ENCODE measurements at places on chromosomes 12 and 14.

GRCh38 chr14:88327497-88327896, 4.4 kb upstream of the KCNK10 start:
- no peak for DNase-seq

GRCh38 chr12:120460157-120460556, 9.4 kb downstream of the SRSF9 start:
- no peak for DNase-seq

GRCh38 chr12:114913871-114914801, 230.2 kb upstream of the TBX3 start:
- DNase-seq = no peak

DNA sequence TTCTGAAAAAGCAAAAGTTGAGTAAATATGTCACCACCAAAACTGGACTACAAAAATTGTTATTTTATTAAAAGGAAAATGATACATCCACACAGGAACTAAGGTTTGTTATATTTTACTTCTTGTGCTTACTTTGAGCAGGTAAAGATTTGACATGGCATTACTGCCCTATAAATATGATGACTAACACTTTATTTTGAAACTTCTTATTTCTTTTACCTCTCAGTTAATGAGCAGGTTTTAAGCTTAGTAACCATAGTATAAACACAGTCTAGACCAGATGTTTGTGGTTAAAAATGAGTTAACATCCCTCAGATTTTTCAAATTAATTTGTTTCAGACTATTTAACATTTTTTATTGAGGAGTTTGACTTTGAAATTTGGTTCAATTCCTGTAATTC, 862.5 kb upstream of the USP15 start:
- no peak for DNase-seq

- DNase-seq = no peak
Observed at GRCh38 chr12:79818856-79819255, 116.0 kb downstream of the PPP1R12A start.

- DNase-seq = peak; percentile 6
Observed at GRCh38 chr14:99945732-99946651, 119.2 kb upstream of the EVL start.

DNA sequence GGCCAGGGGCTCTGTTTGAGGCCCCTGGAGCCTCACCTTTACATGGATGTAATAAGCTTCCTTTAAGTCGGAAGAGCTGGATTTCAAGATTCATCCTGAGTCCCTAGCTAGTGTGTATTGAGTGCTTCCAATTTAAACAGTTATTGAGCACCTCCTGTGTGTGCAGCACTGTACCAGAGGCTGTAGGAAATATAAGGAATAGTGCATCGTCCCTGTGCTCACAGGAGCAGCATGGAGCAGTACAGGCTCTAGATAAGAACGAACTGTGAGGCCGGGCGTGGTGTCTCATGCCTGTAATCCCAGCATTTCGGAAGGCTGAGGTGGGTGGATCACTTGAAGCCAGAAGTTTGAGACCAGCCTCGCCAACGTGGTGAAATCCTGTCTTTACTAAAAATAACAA, 65.8 kb upstream of the METAP2 start:
- no peak for DNase-seq

- DNase-seq = no peak
Observed at GRCh38 chr12:2389079-2389790, 336.4 kb downstream of the CACNA1C start.

DNA sequence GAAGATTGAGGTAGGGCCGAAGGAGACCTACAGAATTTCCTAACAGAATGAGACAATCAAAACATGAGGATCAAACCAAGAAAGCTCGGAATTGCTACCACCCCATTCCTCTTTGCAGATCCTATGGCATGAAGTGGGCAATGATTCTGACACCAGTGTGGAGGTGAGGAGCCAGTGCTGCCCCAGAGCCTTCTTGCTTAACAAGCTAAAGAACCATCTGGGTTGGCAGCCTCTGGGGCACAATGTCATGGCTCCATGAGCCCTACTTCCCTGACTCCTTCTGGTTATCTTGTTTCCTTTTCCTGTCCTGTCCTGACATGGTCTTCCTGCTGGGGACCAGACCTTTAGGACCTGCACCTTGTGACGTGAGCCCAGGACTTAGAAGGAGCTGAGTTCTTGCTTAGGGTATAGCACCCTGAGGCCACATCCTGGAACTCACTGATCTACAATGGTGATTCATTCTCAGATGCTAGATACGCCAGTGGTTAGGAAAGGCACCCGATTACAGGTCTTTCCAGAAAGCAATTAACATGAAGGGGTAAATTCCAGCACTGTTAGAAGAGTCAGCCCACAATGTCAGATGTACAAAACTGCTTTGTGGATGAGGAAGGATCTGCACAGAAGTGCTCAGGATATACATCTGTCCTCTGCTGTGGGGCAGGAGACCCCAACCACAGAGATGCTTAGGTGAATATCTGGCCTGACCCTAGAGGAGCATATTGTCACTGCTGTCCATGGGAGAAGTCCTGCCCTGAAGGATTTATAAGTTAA, 324.2 kb downstream of the ZFP36L1 start:
- peak; percentile 44 for DNase-seq

DNA sequence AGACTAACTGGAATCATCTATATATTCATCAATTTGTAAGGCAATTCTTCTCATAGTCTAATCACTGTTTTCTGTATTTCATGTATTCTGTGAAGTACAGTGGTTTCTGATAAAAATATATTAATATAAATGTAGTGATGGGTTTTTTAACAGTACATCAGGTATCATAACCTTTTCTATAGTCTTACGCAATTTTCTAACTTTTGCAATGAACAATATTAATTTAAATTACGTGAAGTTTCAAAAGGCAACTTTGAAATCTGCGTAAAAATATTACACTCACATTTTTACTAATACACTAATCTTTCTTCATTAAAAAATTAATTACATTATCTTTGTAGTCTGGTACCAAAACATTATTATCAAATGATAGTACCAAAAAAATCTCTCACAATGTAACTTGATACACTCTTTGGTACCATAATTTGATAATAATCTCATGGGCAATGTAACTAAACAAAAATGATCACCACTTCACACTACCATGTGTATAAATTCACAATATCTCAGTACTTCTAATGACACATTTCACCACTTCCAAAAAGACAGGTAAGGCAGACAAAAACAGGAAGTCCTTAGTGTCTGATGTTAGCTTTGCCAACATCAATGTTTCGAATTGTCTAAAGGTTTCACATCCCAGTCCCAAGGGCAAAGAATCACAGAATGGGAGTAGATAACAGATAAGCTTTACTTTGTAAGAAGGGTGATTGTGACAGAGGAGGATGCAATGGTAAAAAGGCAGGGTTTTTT, 8.7 kb downstream of the DNAI7 start:
- DNase-seq = peak; percentile 50

- no peak for DNase-seq
Observed at GRCh38 chr12:8816448-8817050, 5.9 kb upstream of the A2ML1 start.

DNA sequence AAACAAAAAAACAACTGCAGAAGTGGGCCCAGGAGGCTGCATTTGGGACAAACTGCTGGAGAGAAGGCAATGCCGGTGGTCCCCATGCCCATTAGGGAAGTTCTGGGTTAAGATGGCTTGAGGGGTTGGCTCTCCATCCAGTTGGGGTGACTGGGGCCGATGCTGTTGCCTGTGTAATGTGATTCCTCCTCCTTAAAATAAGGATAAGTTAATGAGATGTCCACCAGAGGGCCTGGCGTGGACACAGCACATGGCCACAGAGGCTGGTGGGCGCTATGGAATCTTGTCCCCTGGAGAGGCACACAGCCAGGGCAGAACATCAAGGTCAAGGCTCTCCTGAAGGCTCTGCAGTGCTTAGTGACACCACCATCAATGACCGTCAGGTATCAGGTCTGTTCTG, 1.0 kb upstream of the TESC start:
- no peak for DNase-seq

DNA sequence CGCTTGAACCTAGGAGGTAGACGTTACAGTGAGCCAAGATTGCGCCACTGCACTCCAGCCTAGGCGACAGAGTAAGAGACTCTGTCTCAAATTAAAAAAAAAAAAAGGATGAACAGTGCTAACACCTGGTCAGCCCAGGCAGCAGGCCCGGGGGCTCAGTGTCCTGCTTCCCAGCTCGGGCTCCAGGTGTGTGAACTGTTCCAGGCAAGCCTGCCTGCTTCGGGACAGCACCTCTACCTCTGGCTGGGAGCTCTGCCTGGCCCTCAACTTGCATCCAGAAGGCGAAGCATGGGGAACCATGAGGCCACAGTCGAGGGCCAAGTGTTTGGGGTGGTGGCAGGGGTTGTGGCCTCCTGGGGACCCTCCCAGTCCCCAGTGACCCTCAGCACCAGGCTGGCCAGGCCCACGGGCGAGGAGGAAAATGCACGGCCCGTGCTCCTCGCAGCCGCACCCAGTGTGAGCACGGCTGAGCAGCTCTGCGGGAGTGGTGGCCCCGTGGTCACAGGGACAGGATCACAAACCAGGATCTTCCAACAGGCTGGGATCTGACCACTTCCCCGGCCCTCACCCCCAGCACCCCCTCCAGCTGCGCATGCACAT, 15.5 kb downstream of the CDCA4 start:
- DNase-seq = no peak

DNA sequence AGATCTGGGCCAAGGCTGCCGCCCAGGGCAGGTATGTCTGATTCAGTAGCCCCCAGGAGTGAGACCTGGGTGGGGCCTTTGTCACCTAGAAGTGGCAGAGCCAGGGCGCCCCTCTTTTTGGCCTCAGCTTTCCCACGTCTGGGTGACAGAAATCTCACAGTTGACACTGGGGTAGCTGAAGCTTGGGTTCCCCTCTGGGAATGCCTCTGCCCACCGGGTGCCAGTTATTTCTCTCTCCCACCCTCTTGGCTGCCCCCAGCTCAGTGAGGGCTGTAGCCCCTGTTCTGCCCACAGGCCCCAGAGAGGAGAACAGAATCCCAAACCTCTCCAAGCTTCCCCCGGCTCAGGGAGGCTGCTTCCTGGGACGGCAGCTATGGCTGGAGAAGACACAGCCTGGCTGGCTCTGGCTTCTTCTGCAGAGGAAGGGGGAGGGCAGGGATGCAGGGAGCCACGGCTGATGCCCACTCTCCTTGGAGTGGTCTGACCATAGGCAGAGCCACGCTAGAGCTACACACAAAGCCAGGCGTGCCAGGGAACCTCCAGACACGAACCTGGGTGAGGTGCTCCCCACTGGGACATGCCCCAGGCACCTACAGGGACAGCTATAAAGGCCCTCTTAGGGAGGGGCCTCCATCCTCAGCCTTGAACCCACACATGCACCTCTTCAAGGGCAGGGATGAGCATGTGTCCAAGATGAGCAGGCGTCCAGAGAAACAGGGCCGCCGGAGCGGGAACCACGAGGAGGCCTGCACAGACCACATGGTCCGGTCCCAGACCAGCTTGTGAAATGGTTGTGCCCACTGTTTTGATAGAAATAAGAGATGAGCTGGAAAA, 51.7 kb downstream of the BEGAIN start:
- DNase-seq = no peak

- DNase-seq = no peak
Observed at GRCh38 chr12:94055528-94055927, 92.8 kb upstream of the PLXNC1 start.

- no peak for DNase-seq
Observed at GRCh38 chr14:60506985-60507829, 1.7 kb upstream of the SIX6 start.

- no peak for DNase-seq
Observed at GRCh38 chr14:103746701-103747100, 31.1 kb downstream of the ZFYVE21 start.

- no peak for DNase-seq
Observed at GRCh38 chr14:73266317-73266716, 29.0 kb downstream of the PAPLN start.

DNA sequence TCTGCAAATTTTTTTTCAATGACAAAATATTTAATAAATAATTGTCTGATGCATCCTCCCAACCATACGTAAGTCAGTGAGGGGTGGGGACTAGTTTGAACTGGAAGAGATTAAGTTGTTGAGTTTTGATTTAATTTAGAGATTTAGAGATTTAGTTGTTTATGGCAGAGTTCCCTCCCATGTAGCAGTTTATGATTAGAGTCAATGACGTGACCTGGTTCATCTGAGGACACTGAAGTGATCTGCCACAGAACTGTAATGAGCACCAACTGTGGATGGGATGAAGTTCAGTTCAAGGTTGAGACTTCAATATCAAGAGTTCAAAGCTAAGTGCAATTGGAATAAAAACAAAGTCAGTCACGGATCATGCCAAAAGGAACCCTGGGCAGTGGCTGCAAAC, 609.3 kb downstream of the NOVA1 start:
- DNase-seq = no peak

GRCh38 chr12:22101749-22102243, 55.8 kb downstream of the CMAS start:
- peak; percentile 15 for DNase-seq

GRCh38 chr12:108182096-108182495, 53.0 kb downstream of the WSCD2 start:
- no peak for DNase-seq

- DNase-seq = no peak
Observed at GRCh38 chr12:104535369-104535768, 78.6 kb downstream of the CHST11 start.

GRCh38 chr12:132363661-132364347, 34.4 kb upstream of the GALNT9 start:
- no peak for DNase-seq

DNA sequence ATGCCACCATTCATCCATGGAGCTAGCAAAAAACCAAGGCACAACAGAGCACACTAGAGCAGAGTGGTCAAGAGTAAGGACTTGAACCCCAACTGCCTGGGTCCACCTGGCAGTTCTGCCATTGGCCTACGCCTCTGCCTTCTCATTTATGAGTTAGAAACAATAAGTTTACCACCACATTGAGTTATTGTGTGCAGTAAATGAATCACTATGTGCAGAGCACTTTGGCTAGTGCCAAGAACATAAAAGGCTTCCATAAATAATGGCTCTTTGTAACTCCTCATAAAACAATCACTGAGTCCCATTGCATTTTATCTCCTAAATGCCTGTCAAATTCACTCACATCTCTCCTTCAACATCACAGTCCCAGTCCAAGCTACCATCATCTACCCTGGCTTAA, 86.3 kb downstream of the OTX2 start:
- no peak for DNase-seq

DNA sequence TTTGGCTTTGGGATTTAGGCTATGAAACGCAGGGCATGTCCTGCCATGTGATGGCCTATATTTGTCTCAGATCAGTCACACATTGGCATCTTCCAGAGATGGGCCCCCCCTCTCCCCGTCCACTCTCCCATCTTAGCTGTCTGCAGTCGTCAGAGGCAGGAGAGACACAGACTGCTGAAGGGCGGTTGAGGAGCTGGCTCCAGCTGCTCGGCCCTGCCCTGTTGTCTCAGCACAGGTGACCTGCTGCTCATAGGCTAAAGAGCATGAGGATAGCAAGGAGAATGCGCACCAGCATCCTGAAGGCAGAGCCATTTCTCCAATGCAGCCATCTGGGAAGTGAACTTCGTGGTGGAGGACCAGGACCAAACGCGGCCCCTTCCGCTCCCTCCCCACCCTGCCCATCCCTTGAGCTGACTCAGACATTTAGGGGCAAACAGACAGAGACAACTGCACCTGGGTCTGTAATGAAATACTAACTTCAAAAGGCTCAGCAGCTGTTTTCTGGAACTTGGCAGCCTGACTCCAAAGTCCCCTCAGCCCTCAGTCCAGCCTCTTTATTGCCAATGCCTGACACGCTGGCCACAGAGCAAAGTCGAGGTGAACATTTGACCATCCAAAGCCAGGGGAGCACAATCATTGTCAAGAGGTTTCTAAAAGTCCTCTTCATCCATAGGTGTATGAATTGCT, 22.3 kb downstream of the FZD10 start:
- DNase-seq = no peak

Data from CD4-positive, alpha-beta T cell treated with Interleukin-2 at 100 ng/mL for 4 hours (primary cell).